ENCODE measurements at places on chromosomes 1 and 21.

DNA sequence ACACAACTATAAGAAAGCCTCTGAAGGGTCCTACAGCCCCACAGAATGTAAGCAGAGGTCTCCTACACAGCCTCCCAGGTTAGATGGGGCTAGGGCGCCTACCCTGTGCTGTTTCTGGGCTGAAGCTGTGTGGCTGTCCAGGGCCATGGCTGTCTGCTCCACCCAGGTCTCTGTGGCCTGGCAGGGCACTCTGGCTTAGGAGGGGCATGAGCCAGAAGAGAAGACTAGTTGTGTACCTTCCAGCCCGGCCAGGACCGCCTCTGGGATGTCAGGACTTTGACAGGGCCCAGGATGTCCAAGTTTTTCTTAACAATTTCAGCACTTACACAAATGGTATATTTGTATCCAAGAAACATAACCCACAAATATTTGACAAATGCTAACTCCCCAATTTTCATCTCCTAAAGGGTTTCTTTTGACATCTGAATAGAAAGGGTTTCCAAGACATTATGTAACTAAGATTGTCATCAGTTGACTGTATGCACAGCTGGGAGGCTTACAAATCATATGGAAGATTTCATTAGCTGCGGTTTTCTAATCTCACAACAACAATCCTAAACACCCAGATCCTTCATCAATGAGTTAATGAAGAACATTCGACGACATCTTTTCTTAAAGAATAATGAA, 80.5 kb downstream of the HSF2BP start:
- no peak for DNase-seq

GRCh38 chr1:197967066-197967465, 49.9 kb downstream of the LHX9 start:
- peak; percentile 54 for DNase-seq

- no peak for DNase-seq
Observed at GRCh38 chr1:226304291-226304955, 4.5 kb downstream of the LIN9 start.

- DNase-seq: no peak
Observed at GRCh38 chr1:46769028-46769740, 29.7 kb upstream of the CYP4B1 start.

- DNase-seq: no peak
Observed at GRCh38 chr21:27257908-27258556, 291.1 kb upstream of the ADAMTS5 start.

- DNase-seq: peak; percentile 90
Observed at GRCh38 chr1:169999331-169999741, 75.2 kb downstream of the KIFAP3 start.

DNA sequence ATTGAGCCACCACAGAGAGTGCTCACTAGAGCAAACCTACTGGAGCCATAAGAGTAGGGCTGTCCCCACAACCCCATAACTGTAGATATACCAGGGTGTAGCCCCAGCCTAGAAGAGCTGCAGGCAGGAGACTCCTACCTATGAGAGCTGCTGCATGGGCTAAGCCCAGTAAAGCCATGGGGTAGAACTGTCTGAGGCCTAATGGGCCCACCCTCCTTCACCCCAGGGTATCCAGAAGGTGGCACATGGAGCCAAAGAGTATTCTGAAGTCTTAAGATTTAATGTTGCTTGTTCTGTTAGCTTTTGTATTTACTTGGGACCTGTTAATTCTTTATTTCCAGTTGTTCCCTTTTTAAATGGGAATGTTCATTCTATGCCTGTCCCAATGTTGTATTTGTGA, 1193.7 kb upstream of the ADGRL2 start:
- no peak for DNase-seq

- DNase-seq: peak; percentile 59
Observed at GRCh38 chr1:40951943-40952743, 27.4 kb upstream of the CTPS1 start.

- no peak for DNase-seq
Observed at GRCh38 chr1:201183753-201184152, 6.9 kb upstream of the IGFN1 start.

DNA sequence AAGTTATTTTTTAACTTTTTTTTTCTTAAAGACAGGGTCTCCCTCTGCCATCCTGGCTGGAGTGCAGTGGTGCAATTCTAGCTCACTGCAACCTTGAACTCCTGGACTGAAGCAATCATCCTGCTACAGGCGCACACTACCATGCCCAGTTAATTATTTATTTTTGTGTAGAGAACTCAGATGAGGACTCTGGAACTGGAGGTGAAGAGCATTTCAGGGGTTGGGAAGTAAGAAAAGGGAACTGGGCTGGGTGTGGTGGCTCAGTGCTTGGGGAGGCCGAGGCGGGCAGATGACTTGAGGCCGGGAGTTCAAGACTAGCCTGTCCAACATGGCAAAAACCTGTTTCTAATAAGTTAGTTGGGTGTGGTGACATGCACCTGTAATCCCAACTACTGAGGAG, 28.9 kb downstream of the SLC35F3 start:
- DNase-seq: no peak

DNA sequence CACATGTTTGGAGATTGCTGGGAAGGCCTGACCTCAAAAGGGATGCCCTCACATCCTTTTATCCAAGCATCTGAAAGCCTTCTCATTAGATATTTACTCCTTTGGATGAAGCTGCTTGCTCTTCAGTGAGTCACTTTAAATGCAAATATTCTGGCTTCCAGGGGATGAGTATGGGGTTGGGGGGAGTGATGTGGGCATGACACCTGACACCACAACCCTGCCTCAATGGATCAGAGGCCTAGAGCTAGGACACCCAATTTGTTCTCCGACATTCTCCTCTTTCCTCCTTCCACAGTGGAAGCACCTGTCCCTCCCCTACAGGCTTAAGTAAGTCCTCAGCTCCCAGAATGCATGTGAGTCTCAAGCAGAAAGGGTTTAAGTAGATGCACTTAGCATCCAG, 238.3 kb downstream of the OMA1 start:
- DNase-seq: no peak

GRCh38 chr1:95640746-95641145, 406.7 kb downstream of the RWDD3 start:
- peak; percentile 16 for DNase-seq

DNA sequence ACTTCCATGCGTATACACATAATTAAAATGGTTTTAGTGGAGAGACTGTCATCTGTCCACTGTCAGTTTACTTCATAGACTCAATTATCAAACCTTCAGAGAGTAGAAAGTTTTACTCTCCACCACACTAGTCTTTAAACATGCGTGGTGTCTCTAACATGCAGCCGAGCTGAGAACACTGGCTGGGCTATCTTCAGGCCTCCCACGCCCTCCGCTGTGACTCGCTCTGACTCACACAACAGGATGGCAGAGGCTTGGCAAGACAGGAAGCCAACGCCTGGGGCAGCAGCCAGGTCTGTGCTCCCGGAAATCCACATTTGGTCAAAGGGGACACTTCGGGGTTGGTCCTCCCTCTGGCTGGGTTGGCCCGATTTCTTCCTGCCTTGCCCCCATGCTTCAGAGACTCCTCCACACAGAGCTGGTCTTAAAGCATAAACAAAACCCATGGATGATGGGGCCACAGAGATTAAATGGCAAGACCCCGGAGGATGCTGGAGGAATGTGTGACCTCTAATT, 22.7 kb upstream of the IFNGR2 start:
- peak; percentile 100 for DNase-seq

DNA sequence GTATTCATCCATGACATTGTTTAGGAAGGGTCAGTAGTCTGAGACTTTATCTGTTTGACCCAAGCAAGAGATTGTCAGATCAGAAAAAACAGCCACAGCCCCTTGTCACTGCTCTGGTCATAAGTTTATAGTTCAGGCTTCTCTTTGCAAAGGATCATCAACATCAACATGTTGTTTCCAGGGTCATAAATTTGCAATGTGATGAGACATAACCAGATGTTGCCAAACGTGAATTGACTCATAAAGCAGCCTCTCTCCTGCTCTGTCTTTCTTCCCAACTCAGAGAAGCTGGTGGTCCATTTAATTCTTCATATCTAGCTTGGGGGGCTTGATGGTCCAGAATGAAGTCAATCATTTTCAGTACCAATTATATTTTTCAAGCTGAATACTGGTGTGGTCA, 507.2 kb upstream of the PBX1 start:
- no peak for DNase-seq

DNA sequence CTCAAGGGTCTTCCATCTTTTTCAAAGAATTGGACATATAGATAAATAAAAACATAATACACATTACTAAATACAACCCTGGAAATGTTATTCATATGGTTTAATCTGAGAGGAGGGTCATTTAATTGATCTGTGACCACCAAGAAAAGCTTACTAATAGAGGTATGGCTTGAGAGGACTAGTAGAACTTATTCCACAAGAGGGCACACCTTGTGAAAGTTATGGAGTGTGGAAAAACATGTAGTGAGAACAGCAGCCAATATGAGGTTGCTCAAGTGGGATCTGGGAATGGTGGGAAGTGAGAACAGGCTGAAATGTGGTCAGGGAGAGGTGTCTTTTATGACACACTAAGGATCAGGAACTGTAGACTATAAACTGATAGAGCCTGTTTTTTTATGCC, 973.5 kb upstream of the B3GALT2 start:
- DNase-seq: peak; percentile 5

GRCh38 chr1:27036718-27037117, 24.1 kb upstream of the TENT5B start:
- no peak for DNase-seq

- no peak for DNase-seq
Observed at GRCh38 chr1:243495442-243496186, 239.8 kb downstream of the SDCCAG8 start.

DNA sequence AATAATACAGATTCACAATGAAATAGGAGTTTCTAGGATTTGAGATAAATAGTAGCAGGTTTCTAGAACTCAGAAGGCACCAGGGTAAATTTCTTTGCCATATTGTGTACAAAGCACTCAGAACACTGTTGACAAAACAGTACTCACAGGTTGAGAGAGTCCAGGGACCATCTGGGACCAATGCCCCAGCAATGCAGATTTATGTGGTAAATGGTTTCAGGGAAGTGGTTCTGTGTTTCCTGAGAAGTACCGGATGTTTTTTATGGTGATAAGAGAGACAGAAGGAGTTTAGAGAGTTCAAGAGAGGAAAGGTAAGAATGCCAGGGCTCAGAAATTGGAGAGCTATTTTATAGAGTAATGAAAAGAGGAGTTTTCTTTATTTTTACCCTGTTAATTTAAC, 29.6 kb upstream of the DIPK1A start:
- DNase-seq: no peak

Data from M059J (cell line).